ENCODE measurements at places on chromosomes 12 and 14. TPM values are rescaled to one million over a fixed set of nuclear protein-coding genes. Genes with fewer than 3 reads are reported as not detected.

GRCh38 chr12:81360916-81361315 lies 283.0 kb downstream of the ACSS3 start:
- no peaks in the 10 kb centered on the region for H3K36me3 ChIP-seq
- no peaks in the 10 kb centered on the region for H3K27me3 ChIP-seq
- DNase-seq = no peak
- no peak overlapping the region for H3K27ac ChIP-seq

GRCh38 chr12:103779410-103780092 lies 61.5 kb downstream of the NT5DC3 start:
- DNase-seq = no peak
- no peaks in the 10 kb centered on the region for H3K27me3 ChIP-seq
- H3K4me3 ChIP-seq = no peak overlapping the region
- H3K36me3 ChIP-seq = peaks cover 9% of the 10 kb centered on the region

- H3K4me3 ChIP-seq = peak overlapping the region; percentile 9
- H3K4me1 ChIP-seq = peaks cover 11% of the 10 kb centered on the region
- no peaks in the 10 kb centered on the region for H3K36me3 ChIP-seq
Measured at GRCh38 chr12:14845350-14845750, 2.0 kb upstream of the ART4 start.

The GALNT16 gene
- 0.05 TPM for total RNA-seq

DNA sequence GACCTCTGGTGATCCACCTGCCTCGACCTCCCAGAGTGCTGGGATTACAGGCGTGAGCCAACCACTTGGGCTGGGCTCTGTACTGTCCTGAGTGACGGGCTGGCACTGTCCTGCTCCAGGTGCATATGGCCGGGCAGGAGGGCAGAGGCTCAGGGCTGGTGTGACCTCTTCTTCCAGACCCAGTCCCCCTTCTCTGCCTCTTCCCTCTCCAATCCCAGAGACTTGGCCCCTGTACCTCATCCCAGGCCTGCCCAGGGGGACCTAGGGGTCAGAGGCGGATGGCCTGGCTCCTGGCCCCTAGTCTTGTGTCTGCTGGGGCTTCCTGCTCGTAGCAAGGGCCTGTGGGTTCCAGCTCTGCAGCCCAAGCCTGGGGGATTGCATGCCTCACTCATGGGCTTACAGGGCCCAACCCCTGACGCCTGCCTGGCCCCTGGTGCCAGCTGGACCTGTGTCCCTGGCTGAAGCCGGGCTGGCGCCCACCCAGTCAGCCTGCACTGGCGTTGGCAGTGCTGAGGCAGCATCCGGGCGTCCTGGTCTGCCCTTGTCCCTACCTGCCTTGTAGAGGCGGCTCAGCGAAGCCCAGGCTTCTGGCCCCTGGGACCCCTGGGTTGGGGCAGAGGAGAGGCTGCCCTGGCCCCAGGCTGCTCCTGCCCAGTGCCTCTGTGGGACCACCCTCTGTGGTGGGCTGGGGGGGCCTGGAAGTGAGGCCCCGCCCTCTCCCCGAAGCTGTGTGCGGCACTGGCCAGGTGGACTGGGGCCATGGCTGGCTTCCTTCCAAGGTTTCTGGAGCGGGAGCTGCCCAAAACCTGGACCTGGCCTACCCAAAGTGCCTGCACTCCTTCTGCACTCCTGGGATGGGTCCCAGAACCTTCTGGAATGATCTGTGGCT lies 4.3 kb downstream of the TEDC1 start:
- H3K4me3 ChIP-seq = no peak overlapping the region
- H3K4me1 ChIP-seq = peaks cover 7% of the 10 kb centered on the region
- H3K36me3 ChIP-seq = no peaks in the 10 kb centered on the region
- H3K27ac ChIP-seq = no peak overlapping the region
- DNase-seq = no peak

DNA sequence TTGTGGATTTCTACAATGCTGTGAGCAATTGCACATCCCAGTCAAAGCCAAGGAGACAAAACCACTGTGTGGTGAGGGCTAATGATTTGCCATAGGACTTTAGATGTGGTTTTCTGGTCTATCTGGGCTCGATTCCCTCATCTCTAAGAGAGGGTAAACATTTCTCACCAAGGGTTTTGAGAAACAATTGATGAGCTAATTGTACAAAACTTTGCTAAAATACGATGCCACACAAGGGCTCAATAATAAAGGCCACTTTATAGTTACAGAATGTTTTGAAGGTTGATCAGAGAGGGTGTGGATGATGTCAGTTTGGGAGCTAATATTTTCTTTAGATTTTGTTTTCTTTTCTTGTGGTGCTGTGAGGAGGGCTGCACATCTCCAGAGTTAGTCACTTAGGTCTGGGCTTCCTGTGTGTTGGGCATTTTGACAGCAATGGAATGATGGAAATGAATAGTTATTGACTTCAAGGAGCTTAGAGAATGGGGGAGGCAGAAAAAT lies 60.8 kb upstream of the SLC38A4 start:
- no peak overlapping the region for H3K4me3 ChIP-seq
- DNase-seq = no peak
- H3K27me3 ChIP-seq = no peaks in the 10 kb centered on the region
